ENCODE measurements at places on chromosomes 2 and 18.

DNA sequence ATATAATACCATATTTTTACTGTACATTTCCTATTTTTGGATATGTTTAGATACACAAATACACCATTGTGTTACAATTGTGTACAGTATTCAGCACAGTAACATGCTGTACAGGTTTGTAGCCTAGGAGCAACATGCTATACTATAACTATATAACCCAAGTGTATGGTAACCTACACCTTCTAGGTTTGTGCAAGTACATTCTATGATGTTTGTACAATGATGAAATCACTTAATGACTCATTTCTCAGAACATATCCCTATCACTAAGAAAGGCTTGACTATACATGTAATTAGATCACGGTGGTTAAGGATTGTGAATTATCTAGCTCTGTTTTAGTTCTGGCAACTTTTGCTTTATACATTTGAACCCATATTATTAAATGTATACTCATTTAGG lies 31.3 kb downstream of the NPHP1 start:
- DNase-seq, result no peak

DNA sequence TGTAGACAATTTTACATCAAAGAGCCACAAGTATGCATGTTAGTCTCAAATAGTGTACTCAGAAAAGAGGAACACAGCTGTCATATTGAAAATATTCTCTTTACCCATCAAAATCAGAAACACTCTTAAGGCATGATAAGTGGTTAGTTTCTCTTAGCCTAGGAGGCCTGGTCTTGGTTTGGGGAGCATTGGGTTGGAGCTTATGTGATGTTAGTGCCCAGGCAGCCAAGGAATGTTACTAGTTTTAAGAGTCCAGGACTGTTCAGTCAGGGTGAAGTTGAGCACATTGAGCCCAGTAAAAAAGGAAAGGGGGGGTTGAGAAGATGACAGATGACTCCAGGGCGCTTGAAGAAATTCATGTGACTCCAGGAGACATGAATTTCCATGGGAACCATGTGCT lies 340.6 kb downstream of the HRH4 start:
- no peak for DNase-seq

DNA sequence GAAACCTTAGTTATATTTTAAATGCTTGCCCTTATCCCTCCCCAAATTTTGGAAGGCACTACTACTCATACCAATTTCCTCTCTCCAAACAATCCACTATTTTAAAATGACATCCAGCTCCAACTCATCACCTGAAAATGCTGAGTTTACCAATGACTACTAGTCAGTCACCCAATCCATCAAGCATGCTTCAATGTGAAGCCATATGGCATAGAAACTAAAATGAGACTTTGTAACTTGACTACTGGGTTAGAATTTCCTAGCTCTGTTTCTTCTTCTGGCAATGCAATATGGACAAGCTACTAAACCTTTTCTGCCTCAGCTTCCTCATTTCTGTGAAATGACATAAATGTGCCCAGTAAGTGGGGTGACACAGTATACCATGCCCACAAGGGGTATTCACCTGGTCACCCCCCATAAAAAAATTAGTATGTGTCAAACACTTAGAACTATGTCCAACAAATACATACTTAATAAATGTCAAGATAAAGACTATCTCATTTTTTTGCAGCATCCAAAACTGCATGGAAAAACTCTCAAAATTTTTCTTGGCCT lies 10.0 kb upstream of the STPG4 start:
- DNase-seq, result no peak

GRCh38 chr2:209147981-209148380 lies 275.9 kb upstream of the MAP2 start:
- DNase-seq, result no peak

GRCh38 chr2:207767461-207768167 lies 2.1 kb downstream of the FZD5 start:
- DNase-seq, result no peak

DNA sequence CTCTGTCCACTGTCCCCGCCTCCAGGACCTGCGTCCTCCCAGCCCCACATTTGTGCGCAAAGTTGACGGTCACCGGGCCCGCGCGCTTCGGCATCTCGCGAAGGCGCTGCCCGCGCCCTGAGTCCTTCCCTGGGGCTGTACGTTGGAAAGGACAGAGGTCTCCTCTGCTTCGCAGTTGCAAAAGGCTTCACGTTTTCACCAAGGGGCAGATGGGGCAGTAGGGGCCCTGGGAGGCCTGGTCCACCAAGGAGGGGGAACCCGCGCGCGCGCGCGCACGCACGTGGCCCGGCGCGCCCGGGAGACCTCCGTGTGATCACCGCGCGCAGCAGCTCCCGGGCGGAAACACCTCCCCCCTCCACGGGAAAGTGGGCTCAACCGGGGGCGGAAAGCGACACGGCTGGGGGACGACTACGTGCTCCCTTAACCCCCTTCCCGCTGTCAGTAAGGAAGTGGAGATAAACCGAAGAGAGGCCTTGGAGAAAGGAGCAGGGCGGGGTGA lies 21.9 kb downstream of the TEX44 start:
- DNase-seq, result no peak

Data from iPS-NIHi11 (cell line).